ENCODE measurements at places on chromosomes 5 and 9. TPM values are rescaled to one million over a fixed set of nuclear protein-coding genes. Genes with fewer than 3 reads are reported as not detected.

TEX53 gene
- total RNA-seq: not detected

SGCD gene
- 28.4 TPM for total RNA-seq

DNA sequence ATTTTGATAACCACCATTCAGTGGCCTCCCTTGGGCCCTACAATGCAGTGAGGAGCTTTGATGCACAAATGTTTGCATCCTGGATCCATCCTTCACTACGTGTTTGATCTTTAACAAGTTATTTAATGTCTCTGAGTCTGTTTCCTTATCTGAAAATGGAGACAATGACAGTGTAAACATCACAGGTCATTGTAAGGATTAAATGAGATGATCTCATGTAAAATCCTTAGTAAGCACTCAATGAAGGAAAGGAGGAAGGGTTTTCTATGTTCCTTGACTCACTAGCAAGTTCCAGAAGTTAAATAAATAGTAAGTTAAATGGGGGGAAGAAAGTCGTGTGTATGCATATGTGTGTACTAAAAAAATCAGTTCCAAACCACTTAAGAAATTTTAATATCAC, 9.8 kb upstream of the SLC36A3 start:
- DNase-seq: no peak

- no peak for DNase-seq
Measured at GRCh38 chr5:126030698-126031097, 392.5 kb upstream of the GRAMD2B start.

- DNase-seq: no peak
Measured at GRCh38 chr5:6222121-6222520, 156.2 kb downstream of the MED10 start.

DNA sequence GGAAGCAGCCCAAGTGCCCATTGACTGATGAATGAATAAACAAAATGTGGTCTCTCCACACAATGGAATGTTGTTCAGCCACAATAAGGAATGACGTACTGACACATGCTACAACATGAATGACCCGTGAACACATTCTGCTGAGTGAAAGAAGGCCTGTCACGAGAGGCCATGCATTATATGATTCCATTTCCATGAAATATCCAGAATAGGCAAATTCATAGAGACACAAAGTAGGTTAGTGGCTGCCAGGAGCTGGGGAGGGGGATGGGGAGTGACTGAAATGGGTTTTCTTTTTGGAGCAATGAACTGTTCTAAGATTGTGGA, 41.4 kb downstream of the BICD2 start:
- DNase-seq: no peak

Measured in psoas muscle (tissue), 8 donors.